Keratinocyte (primary cell): ENCODE measurements at places on chromosomes 6 and 20.

GRCh38 chr20:38460040-38460623 is 12.5 kb upstream of the RALGAPB start:
- no peak overlapping the region for H3K27ac ChIP-seq
- no peak overlapping the region for H3K4me3 ChIP-seq
- no peaks in the 10 kb centered on the region for H3K27me3 ChIP-seq
- H3K36me3 ChIP-seq = no peaks in the 10 kb centered on the region
- H3K4me1 ChIP-seq = no peaks in the 10 kb centered on the region

GRCh38 chr6:112606656-112607435 is 259.7 kb downstream of the RFPL4B start:
- H3K4me1 ChIP-seq = no peaks in the 10 kb centered on the region
- H3K27ac ChIP-seq = no peak overlapping the region
- no peaks in the 10 kb centered on the region for H3K27me3 ChIP-seq
- no peaks in the 10 kb centered on the region for H3K36me3 ChIP-seq

DNA sequence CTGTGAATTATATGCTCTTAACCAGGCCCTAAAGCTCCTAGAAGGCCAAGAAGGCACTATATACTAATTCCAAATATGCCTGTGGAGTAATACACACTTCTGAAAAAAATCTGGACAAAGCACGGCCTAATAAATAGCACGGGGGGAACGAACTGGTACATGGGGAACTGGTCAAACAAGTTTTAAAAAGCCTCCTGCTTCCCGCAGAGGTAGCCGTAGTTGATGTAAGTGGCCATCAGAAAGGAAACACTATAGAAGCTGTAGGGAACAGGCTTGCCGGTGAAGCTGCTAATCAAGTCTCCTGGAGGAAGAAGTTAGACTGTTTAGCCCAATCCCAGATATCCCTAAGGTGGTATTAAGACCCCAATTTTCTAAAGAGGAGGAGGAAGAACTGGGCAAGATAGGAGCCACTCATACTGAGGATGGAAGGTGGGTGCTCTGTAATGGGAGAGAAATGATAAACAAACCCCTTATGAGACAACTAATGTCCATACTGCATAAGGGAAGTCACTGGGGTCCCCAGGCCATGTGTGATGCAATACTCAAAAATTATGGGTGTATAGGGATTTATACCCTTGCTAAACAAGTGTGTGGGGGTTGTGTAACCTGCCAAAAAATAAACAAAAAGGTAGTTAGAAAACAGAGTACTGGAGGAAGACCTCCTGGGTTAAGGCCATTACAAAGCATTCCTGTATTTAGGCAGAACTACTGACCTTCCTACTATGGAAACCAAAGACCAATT is 27.1 kb upstream of the ZNF318 start:
- DNase-seq = no peak
- H3K4me1 ChIP-seq = peaks cover 11% of the 10 kb centered on the region
- no peaks in the 10 kb centered on the region for H3K36me3 ChIP-seq
- H3K27ac ChIP-seq = no peak overlapping the region

DNA sequence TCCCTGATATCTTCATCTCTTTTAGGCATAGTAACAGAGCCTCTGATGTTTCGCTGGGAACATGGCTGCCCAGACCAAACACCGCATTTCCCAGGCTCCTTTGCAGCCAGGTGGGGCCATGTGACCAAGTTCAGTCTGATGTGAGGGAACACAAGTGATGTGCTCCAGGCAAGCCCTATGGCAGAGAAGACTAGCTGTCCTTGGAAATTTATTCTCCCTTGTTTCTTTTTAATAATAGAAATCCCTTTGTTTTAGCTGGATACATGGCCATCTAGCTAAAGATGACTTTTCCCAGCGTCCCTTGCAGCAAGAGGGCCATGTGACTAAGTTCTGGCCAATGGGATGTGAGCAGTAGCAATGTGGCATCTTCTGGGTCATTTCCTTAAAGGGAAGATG is 30.8 kb downstream of the SLC2A10 start:
- no peaks in the 10 kb centered on the region for H3K4me1 ChIP-seq
- no peak overlapping the region for H3K27ac ChIP-seq
- H3K36me3 ChIP-seq = no peaks in the 10 kb centered on the region
- no peak for DNase-seq
- H3K27me3 ChIP-seq = no peaks in the 10 kb centered on the region
- no peak overlapping the region for H3K4me3 ChIP-seq
